ENCODE measurements at places on chromosomes 7 and 10.
A peak's percentile ranks its signal among the peaks of the same experiment; 100 is the strongest.

DNA sequence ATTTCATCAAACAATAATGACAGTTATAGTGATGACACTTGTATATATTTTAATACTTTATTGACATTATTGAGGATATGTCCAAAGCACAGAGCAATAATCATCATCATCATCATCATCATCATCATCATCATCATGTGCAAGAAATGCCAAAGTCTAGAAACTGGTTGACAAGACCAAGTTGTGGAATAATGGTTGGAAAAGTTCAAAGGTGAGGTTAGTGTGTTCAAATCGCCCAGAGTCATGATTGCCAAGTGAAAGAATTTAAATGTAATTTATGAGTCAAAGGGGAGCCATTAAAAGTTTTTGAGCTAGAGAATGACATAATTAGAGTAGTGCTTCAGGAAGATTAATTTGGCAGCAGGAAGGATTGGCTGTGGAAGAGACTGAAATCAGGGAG, 852.4 kb downstream of the SORCS1 start:
- H3K36me3 ChIP-seq, result no peaks in the 10 kb centered on the region
- H3K4me1 ChIP-seq, result no peaks in the 10 kb centered on the region
- no peak overlapping the region for H3K27ac ChIP-seq
- no peak for DNase-seq
- H3K27me3 ChIP-seq, result no peaks in the 10 kb centered on the region

- H3K27me3 ChIP-seq, result no peaks in the 10 kb centered on the region
- no peak overlapping the region for H3K4me3 ChIP-seq
- H3K4me1 ChIP-seq, result no peaks in the 10 kb centered on the region
- H3K27ac ChIP-seq, result no peak overlapping the region
- DNase-seq, result no peak
These were observed 35.1 kb upstream of the GARS1 start for GRCh38 chr7:30559611-30560010.

- DNase-seq, result peak; percentile 18
- H3K27me3 ChIP-seq, result peaks cover 27% of the 10 kb centered on the region
- no peak overlapping the region for H3K27ac ChIP-seq
These were observed 95.5 kb downstream of the CTBP2 start for GRCh38 chr10:125064681-125065492.

DNA sequence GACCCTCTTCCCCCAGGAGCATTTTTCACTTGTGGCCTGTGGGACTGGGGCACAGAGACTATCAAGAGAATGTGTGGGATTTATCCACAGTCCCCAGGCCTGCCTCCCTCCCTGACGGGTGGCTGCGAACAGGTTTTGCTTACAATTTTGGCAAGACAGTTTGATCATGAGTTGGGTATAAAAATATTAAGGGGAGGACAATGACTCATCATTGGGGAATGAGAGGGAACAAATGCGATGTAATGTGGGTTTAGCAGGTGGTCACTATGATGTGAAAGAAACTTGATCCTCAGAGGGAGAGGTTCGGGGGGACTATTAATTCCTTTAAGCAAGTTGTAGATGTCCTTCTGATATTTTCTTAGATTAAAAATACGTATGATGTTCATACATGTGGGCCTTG, 52.2 kb downstream of the EMX2 start:
- peaks cover 10% of the 10 kb centered on the region for H3K27me3 ChIP-seq
- DNase-seq, result no peak
- H3K4me1 ChIP-seq, result no peaks in the 10 kb centered on the region
- no peaks in the 10 kb centered on the region for H3K36me3 ChIP-seq

DNA sequence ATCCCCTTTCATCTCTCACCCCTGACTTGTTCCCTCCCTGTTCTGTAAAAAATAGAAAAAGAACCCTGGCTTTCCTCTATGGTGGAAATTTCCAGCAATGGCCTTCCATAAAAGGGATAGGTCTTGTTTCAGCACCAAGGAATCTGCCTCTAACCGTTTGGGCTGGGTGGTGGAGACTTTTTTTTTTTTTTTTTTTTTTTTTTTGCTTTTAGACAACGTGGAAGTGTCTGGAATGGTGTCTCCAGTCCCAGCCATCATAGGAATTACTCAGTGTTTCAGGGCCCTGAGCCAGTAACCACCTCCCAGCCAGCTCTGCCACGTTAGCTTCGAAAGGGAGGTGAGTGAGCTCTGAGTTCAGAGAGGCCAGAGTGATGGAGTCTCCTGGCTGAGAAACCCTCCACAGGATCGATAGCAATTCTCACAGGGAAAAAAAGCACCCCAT, 97.3 kb upstream of the COL1A2 start:
- no peak for DNase-seq
- H3K27me3 ChIP-seq, result no peaks in the 10 kb centered on the region
- H3K36me3 ChIP-seq, result no peaks in the 10 kb centered on the region
- H3K4me1 ChIP-seq, result no peaks in the 10 kb centered on the region
- no peak overlapping the region for H3K4me3 ChIP-seq

GRCh38 chr10:113047605-113047962, 97.5 kb downstream of the TCF7L2 start:
- DNase-seq, result no peak
- no peak overlapping the region for H3K4me3 ChIP-seq
- no peaks in the 10 kb centered on the region for H3K36me3 ChIP-seq
- peaks cover 9% of the 10 kb centered on the region for H3K27me3 ChIP-seq

- no peak for DNase-seq
- no peak overlapping the region for H3K27ac ChIP-seq
- H3K27me3 ChIP-seq, result no peaks in the 10 kb centered on the region
- no peaks in the 10 kb centered on the region for H3K36me3 ChIP-seq
- H3K4me1 ChIP-seq, result no peaks in the 10 kb centered on the region
- no peak overlapping the region for H3K4me3 ChIP-seq
These were observed 33.6 kb downstream of the TCERG1L start for GRCh38 chr10:131277969-131278368.

GRCh38 chr10:22708772-22709171, 5.6 kb downstream of the PIP4K2A start:
- H3K27ac ChIP-seq, result no peak overlapping the region
- H3K4me3 ChIP-seq, result no peak overlapping the region
- H3K27me3 ChIP-seq, result no peaks in the 10 kb centered on the region
- peaks cover 39% of the 10 kb centered on the region for H3K36me3 ChIP-seq
- H3K4me1 ChIP-seq, result peaks cover 78% of the 10 kb centered on the region

GRCh38 chr10:93190372-93190771, 116.7 kb downstream of the CYP26A1 start:
- no peaks in the 10 kb centered on the region for H3K36me3 ChIP-seq
- H3K4me3 ChIP-seq, result no peak overlapping the region
- H3K27ac ChIP-seq, result no peak overlapping the region
- DNase-seq, result no peak
- peaks cover 8% of the 10 kb centered on the region for H3K27me3 ChIP-seq

DNA sequence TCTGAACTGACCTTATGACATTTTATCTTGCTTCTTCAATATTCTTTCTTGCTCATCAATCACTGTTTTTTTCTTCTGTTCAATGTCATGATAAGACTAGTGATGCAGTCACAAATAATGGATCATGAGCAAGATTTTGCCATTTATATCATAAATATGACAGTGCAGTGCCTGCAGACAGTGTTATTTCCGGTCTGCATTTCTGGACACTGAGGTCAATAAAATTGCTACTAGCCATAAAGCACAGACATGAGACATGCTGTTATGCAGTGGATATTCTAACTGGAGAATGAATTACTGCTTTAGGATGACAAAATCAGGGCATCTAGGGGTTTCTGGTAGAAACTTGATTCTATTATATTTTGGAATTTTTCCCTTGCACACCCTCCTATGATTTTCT, 1509.7 kb upstream of the LRRTM3 start:
- no peak overlapping the region for H3K27ac ChIP-seq
- DNase-seq, result no peak
- H3K4me1 ChIP-seq, result no peaks in the 10 kb centered on the region
- H3K36me3 ChIP-seq, result no peaks in the 10 kb centered on the region

- no peak overlapping the region for H3K27ac ChIP-seq
- no peak overlapping the region for H3K4me3 ChIP-seq
- DNase-seq, result no peak
- peaks cover 70% of the 10 kb centered on the region for H3K36me3 ChIP-seq
- H3K27me3 ChIP-seq, result no peaks in the 10 kb centered on the region
These were observed 46.4 kb downstream of the ZNF680 start for GRCh38 chr7:64516451-64516850.

- H3K4me3 ChIP-seq, result no peak overlapping the region
- H3K27ac ChIP-seq, result no peak overlapping the region
- no peaks in the 10 kb centered on the region for H3K27me3 ChIP-seq
- peak; percentile 1 for DNase-seq
These were observed 50.1 kb upstream of the INPP5A start for GRCh38 chr10:132487241-132488135.
